ENCODE measurements at places on chromosomes 5 and 9.

GRCh38 chr5:66981266-66982055 is 215.1 kb downstream of the CD180 start:
- DNase-seq: no peak

DNA sequence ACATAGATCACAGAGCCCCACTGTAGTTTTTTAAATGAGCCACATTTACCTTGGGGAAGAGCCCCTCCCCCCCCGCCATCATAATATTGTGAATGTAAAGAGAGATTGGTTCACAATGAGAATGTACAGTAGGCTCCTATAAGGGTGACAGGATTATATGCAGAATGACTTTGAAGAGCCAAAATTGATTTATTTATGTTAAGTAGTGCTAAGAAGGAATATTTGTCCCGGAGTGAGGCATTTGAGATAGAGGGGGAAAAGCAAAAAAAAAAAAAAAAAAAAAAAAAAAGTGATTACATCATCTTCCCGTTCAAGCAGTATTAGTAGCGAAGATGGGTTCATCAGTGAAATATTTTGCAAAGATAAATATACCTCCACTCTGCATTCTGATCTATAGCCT is 73.9 kb downstream of the PIK3R1 start:
- no peak for DNase-seq

GRCh38 chr5:72812488-72812887 is 4.0 kb upstream of the TNPO1 start:
- no peak for DNase-seq

DNA sequence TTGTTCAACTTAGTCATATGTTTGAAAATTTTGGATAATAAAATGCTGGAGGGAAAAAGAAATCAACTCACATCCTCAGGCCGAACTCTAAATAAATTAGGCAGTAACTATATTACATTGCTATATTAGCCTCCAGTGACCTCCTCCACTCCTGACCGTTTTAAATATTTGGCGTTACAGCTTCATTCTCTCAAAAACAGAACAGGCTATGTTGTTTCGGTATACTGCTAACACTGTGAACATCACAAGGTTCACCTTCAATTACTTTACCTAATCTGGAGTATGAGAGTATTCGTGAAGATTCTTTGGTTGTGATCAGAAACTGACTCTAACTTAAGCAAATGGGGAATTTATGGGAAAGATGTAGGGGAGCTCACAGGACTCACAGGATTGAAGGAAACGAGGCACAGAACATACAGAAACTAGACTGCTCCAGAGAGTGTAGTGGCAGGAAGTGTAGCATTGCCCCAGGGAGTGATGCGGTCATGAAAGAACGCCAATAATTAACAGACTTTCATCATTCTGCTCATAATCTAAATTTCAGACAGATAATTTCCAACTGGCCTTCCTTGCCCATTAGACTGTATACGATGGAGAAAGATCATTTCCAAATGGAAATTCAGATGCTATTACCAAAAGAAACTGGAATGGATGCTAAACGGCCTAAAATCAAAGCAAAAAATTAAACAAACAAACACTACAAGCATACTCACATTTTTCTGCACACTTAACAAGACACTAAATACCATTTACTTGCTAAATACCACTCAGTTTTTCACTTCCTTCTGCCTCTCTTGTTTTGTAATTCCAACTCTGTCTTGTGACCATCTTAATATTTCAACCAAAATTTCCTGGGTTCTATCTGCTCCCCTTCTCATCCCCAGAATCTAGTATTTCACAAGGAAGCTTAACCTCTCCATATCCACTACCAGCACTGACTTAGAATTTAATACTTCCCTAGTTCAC is 110.1 kb upstream of the LPAR1 start:
- DNase-seq: no peak

DNA sequence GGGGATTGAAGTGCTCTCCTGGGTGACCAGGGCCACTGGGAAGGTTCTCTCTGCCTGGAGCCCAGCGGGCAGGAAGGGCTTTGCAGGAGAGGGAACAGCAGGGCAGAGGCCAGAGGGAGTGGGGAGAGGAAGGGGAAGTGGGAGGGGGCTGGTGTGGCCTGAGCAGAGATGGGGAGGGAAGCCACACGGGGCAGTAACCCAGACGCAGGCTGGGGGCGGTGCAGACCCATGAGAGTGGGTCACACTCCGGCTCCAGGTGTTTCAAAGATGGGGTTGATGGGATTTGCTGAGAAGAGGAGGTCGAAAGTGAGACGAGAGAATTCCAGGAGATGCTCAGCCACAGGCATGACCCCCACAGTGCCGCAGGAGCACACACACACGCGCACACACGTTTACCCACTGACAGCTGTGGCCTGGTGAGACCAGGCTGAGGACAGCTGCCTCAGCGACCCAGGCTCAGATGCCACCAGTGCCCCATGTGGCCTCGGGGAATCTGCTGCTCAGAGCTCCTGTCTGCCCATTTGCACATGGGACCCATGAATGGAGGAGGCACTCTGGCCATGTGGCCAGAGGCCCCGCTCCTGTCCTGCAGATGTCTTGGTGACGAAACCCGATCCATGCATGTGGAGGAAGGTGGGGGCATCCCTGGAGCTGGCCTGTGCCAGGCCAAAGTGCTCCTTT is 32.7 kb upstream of the FCN2 start:
- DNase-seq: no peak

DNA sequence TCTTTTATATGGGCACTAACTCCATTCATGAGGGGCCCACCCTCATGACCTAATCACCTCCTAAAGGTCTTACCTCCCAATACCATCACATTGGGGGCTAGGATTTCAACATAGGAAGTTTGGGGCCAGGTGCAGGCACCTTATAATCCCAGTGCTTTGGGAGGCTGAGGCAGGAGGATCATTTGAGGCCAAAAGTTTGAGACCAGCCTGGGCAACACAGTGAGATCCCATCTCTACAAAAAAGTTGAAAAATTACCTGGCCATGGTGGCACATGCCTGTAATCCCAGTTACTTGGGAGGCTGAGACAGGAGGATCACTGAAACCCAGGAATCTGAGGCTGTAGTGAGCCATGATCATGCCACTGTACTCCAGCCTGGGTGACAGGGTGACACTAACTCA is 76.7 kb downstream of the MYO10 start:
- no peak for DNase-seq
